SW480 (cell line): ENCODE measurements at places on chromosomes 16 and 17.

GRCh38 chr17:81379523-81379942 lies 15.7 kb upstream of the BAHCC1 start:
- peak; percentile 66 for DNase-seq

- DNase-seq = no peak
Measured at GRCh38 chr17:50844117-50844700, 8.8 kb downstream of the WFIKKN2 start.

GRCh38 chr16:56732366-56732765 lies 2.4 kb downstream of the NUP93 start:
- no peak for DNase-seq

DNA sequence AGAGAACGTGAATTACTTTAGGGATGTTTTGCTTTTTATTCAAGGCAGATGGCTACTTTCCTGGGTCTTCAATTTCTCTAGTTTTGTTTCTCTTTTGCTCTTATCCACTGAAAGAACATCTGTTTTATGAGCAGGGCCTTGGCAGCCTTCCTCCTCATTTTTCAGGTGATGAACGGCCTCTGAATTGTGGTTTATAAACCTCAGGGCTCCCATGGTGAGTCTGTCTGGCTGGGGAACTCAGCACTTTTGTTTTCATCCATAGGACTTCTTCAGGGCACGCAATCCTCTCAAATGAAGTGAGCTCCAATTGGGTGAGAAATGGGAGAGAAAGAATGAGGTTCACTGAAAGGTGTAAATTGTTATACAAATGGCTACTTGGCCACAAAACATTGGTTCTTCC lies 186.4 kb upstream of the ERCC4 start:
- no peak for DNase-seq

- peak; percentile 45 for DNase-seq
Measured at GRCh38 chr16:23368469-23368868, 66.4 kb downstream of the SCNN1B start.

- DNase-seq = no peak
Measured at GRCh38 chr17:47244697-47245096, 8.9 kb upstream of the ITGB3 start.

- DNase-seq = no peak
Measured at GRCh38 chr17:73430165-73430680, 118.4 kb upstream of the CDC42EP4 start.

GRCh38 chr16:8634991-8635736 lies 13.7 kb downstream of the METTL22 start:
- DNase-seq = no peak
